Nucleus accumbens (tissue), 56 donors: ENCODE measurements at places on chromosomes 5 and 9.

- DNase-seq, result no peak
Measured at GRCh38 chr5:66558560-66558959, 37.6 kb upstream of the MAST4 start.

DNA sequence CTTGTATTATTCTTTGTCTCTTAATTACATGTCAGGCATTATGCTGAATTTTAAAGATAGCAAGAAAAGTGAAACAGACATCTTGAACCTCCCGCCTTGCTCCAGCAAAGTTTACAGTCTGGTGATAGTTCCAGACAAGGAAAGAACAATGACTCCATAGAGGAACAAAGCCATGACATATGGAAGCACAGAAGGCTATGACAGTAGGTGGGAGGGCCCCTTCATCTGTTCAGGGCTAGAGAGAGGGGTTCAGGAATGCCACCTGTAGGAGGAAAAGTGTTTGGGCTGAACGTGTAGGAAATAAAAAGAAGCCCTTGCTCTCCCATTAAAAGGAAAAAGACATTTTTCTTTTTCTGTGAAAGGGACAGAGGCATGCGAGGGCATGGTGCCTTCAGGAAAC, 315.6 kb downstream of the TRIM32 start:
- no peak for DNase-seq

GRCh38 chr5:125198270-125198974, 452.0 kb upstream of the ZNF608 start:
- peak; percentile 62 for DNase-seq

DNA sequence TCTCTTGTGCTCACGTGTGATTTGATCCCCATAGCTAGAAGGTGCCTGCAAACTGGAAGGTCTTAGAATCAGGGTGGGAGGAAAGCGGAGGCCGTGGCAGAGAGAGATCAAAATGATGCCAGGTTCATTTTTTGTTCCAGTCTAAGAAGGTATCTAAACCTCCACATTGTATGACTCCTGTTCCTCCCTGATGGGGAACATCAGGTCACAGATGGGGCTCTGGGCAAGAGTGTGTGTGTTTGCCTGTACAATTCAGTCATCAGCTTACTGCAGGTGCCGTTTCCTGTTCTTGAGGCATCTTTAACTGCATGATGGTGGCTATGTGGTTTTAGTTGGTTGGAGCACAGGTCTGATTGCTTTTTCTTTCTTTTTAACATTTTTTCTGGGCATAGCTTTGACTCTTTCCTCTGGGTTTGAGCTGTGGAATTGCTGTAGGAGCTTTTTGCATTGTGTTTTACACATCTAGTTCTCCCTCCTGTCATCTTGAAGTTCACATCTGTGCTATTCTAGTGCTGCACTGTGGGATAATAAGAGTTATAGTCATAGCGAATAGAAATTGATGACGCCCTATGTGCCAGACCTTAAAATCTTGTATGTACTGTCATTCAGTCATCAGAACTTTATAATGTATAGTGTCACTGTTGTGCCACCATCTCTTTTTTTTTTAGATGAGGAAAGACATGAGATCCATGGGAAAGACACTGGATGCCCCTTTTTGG, 30.8 kb downstream of the ARHGAP26 start:
- DNase-seq, result no peak

- DNase-seq, result no peak
Measured at GRCh38 chr9:26729187-26729586, 163.4 kb downstream of the CAAP1 start.

- DNase-seq, result no peak
Measured at GRCh38 chr5:52856564-52856963, 68.8 kb downstream of the ITGA1 start.

DNA sequence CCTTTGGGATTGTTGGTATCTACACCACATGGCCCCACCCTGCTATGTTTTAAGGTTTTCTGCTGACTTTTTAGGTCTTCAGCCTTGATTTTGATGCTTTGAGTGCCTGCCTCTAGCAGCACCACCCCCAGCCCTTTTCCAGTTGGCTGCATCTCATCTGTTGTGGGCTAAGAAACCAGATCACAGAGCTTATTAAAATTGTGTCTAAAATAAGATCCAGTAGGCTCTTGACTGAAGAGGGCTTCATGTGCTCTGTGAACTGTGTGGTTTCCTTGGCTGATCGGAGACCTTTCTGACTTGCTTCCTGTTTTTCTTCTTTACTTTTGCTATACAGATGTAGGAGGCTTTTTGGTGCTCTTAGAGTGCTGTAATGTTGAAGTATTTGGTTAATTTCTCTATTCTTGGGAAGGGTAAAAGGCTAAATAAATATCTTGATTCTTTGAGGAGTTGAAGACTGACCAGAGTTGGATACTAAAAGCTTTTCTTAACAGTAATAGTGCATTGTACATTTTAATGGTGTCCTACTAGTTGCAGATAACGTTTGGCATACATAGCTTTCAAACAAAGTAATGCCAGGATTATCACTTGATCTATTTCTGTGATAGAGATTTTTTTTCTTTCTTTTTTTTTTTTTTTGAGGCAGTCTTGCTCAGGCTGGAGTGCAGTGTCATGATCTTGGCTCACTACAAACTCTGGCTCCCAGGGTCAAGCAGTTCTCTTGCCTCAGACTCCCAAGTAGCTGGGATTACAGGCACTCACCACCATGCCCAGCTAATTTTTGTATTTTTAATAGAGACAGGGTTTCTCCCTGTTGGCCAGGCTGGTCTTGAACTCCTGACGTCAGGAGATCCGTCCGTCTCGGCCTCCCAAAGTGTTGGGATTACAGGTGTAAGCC, 4.5 kb downstream of the UBE2D2 start:
- DNase-seq, result no peak
